ENCODE measurements at places on chromosomes 12 and 14.

- DNase-seq = no peak
Measured at GRCh38 chr14:105926373-105927095, 400.2 kb downstream of the TMEM121 start.

GRCh38 chr12:49585477-49586459 lies 17.8 kb upstream of the MCRS1 start:
- peak; percentile 17 for DNase-seq

- DNase-seq = no peak
Measured at GRCh38 chr14:71555654-71556559, 376.3 kb upstream of the RGS6 start.

GRCh38 chr14:26400373-26400772 lies 197.5 kb downstream of the NOVA1 start:
- DNase-seq = no peak

- peak; percentile 19 for DNase-seq
Measured at GRCh38 chr12:111322336-111323250, 46.3 kb downstream of the PHETA1 start.

- DNase-seq = no peak
Measured at GRCh38 chr12:77599782-77600467, 230.8 kb upstream of the NAV3 start.

DNA sequence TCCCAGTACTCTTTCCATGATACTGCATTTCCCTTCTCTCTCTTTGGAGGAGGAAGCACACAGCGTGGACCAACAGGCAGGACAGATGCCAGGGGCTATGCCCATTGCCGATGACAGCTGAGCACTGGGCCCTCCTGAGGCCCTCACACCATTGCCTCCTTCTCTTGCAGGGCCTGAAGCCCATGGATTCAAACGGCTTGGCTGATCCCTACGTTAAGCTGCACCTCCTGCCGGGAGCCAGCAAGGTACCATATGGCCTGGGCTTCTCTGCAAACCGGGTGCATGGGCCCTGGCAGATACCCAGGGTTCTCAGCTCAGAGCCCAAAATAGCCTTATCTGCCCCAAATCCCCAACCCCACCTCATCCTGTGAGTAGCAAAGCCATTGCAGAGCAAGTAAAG lies 25.2 kb upstream of the OAS1 start:
- DNase-seq = no peak

GRCh38 chr12:79344855-79345847 lies 345.6 kb downstream of the PAWR start:
- DNase-seq = no peak

DNA sequence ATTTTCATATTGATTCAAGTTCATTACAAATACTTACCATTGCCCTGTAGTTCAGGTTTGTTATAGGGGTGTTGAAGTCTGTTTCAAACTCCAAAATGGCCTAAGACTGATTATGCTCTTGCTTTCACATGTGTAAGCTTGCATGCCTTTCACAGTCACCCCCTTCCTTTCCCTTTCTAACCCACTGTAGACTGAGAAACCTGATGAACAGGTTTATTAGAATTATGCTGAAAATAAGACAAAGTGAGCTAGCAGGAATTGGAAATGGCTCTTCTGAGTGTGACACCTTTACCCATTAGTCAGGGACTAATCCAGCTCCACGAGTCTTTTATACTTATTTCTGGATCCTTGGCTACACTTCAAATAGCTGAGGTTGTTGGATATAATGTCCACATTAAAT lies 38.9 kb downstream of the FBXO33 start:
- DNase-seq = no peak

DNA sequence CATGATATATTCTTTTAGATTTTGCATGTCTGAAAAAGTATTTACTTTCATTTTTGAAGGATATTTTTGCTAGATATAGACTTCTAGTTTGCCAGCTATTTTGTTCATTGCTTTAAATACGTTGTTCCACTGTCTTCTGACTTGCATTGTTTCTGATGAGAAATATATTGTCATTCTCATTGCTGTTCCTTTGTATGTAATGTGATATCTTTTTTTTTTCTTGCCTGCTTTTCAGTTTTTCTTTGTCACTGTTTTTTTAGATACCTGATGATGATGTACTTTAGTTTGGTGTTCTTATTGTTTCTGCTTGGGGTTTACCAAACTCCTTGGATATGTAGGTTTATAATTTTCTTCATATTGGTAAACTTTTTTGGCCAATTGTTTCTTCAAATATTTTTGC lies 107.9 kb downstream of the SNAPC1 start:
- no peak for DNase-seq

DNA sequence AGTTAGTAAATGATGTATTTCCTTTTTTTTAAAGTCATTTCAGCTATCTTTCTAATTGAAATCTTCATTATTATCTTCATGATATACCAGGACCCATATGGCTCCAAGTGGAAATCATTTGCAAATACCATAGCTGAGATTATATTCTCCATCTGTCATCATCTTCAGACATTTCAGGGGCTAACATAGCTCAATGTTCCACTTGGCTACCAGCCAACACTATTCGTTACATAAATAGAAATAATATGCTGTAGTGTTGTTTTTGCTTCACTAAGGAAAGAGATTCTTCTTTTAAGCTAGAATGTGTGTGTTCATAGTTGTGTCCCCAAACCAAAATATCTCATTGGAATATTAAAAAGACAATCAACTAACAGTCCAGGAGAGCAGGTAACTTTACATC lies 225.1 kb downstream of the DIO2 start:
- no peak for DNase-seq

DNA sequence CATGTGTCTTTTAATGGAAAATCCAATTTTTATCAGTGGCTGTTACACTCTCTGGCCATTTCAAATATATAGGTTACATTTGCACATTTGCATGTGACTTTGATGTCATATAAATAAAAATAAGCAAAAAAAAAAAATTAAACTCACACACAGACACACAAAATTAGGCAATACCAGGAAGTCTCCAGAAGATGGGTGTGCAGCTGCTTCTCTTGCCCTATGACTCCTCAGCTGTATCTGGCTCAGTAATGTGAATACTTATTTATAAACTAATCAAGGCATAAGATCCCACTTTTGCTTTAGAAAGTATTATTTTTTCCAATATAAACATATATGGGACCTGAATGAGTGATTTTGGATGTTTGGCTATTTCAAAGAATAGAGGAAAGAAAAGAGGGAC lies 461.1 kb downstream of the LRIG3 start:
- DNase-seq = no peak
